Kidney epithelial cell (primary cell): ENCODE measurements at places on chromosomes 12 and 14. TPM values are rescaled to one million over a fixed set of nuclear protein-coding genes. Genes with fewer than 3 reads are reported as not detected.

The LHX5 gene
- 0.34 and 0.50 TPM in 2 replicates for total RNA-seq

DNA sequence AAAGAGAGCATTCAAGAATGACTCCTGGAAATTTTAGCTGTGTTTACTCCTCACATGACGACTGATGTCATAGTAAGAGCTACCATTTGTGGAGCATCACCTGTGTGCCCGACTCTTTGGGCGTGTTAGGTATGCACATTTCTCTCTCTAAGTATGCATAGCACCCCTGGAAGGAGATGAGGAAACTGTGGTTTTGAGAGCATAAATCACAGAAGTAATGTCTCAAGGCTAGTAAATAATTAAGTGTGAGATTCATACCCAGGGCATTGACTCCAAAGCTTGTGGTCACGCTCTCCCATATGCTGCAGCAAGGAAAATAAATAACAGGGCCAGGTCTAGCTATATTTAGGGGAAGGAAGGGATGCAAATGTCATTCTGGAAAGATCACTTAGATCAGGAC is 216.1 kb downstream of the SLC15A4 start:
- DNase-seq: peak; percentile 12

The C1S gene
- total RNA-seq: 2.8 and 4.0 TPM in 2 replicates

- DNase-seq: no peak
Measured at GRCh38 chr14:94143239-94143638, 13.8 kb upstream of the IFI27L2 start.

DNA sequence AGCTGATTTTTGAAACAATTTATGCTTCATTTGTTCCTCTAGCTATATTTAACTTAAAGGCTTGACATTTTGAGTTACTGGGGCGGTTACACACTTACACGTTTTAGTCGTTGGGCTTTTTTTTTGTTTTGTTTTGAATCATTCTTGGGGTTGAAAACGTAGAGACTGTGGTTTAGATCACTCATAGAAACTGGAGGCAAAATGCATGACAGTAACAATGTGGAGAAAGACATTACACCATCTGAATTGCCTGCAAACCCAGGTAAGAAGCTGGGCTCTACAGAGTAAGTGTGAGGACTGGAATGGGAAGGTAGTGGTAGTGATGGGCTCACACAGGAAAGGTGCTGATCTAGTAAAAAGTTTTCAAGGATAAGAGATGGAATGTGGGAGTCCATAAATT is at the start of gene CLEC2D:
Gene CLEC2D, plus strand, starts transcription at position 180 of the 400 bp plus-strand sequence. Its CDS starts 22 bp downstream, at position 202.
- no peak for DNase-seq

DNA sequence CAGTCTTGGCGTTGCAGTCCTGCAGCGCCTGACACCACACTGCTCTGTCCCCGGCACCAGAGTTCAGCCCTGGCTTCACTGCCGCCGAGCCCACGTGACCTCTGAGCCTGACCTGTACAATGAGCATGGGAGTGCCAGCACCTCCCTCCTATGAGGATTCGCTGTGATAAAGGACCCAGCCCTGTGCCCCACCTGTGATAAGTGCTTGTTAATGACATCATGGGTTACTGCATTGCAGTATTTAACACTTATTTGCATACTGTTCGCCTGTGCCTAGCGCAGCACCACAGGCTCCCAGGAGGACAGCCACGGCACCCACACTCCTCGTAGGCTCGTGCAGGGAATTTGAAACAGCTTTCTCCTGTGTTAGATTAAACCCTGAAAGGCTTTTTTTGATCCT is 118.2 kb upstream of the GSC start:
- no peak for DNase-seq

- no peak for DNase-seq
Measured at GRCh38 chr12:54060174-54060974, 6.7 kb downstream of the HOXC4 start.

DNA sequence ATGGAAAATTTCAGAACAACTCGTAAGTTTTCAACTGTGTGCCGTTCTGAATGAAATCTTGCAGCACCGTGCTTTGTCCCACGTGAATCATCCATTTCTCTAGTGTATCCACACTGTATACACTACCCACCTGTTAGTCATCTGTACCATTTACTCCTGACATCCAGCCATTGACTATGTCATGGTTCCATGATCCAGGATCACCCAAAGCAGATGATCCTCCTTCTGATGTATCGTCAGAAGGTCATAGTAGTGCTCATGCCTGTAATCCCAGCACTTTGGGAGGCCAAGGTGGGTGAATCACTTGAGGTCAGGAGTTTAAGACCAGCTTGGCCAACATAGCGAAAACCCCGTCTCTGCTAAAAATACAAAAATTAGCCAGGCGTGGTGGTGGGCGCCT is 122.9 kb downstream of the PPHLN1 start:
- DNase-seq: no peak

DNA sequence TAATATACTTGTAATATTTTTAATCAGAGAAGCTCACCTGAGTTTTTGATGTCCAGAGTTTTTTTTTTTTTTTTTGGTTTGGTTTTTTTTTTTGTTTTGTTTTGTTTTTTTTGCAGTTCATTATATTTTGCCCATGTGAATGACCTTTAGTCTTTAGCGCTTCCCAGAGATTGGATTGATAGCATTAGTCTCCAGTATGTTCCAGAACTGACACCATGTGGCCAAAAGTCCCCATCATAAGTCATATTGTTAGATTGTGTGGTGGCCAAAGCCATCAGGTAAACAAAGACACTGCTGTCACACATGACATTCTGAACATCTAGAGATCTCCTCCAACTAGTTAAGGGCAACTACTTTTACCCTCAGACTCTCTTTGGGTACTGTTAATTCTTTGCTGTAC is 272.8 kb upstream of the GARIN2 start:
- no peak for DNase-seq
